ENCODE measurements at places on chromosomes 3 and 15.
A peak's percentile ranks its signal among the peaks of the same experiment; 100 is the strongest.

GRCh38 chr15:67732671-67733374 lies 92.5 kb upstream of the SKOR1 start:
- no peak for DNase-seq

GRCh38 chr3:85475346-85475745 lies 516.6 kb downstream of the CADM2 start:
- DNase-seq, result no peak

- no peak for DNase-seq
Measured at GRCh38 chr3:60081381-60082095, 1031.7 kb upstream of the CFAP20DC start.

DNA sequence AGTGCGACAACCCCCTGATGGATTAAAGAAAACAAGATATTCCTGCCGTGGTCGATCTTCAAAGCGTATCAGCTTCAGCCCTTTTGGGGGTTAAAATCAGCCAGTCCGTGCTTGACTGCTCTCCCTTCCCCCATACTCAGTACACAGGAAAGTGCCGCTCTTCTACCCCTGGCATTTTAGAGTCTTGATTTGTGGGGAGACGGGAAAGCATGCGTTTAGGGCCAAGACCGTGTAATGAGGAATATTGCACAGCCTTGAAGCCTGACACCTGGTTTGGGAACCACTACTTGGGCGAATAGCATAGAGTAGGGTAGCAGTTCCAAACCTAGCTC lies 540 bp upstream of the EDC3 start:
- no peak for DNase-seq

DNA sequence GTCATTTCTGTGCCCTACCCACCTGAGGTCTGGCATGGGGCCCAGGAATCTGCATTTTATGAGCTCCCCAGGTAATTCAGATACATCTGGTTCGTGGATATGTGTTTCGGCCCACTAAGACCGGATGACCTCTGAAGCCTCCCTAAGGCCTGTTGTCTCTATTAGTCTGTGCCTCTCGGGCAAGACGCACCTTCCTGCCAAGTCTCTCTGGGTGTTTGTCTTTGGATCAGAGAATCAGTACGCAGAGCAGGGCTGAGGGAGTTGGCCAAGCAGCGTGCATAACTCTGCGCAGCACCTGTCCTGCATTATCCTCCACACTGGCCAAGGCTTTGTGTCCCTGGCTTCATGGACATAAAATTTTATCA lies 181.0 kb downstream of the THSD4 start:
- no peak for DNase-seq

DNA sequence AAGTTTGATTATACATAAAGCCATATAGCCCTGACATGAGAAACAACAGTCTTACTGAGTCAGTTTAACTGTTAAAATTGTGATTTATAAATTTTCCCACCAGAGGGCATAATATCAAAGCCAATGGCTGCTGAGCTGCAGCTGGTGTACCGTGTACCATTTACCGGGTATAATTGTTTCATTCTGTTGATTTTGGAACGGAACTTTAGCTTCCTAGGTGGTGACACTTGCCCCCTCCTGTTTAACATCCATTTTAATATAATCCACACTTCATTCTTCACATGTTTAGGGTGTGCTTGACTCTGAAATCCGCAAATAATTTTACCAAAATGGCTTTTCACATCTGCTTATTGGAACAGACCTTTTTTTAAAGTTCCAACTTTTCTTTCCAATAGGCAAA lies 72.8 kb downstream of the SLC9A9 start:
- peak; percentile 29 for DNase-seq

DNA sequence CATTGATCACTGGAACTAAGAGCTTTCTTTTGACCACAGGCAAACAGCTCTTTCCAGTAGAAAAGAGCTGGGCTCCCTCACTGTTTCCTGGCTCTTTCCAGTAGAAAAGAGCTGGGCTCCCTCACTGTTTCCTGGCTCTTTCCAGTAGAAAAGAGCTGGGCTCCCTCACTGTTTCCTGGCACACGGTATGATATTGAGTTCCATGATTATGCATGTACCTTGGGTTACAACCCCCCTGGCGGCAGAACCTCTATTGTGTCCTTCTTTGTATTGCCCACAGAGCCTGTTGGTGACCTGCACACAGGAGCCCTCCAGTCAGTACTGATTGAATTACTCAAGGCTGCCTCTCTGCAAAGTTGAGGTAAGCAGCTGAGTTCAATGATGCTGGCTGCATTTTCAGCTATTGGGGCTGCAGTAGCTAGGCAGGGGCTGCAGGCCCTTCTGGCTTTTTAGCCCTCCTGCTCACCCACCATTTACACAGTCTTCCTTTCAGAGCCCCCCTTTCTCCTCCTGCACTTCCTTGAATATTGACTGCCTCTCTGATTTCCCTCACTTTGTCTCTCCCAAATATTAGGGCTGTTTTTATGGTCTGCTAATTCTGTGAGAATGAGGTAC lies 10.2 kb downstream of the ACKR2 start:
- DNase-seq, result no peak
